ENCODE measurements at places on chromosomes 4 and X.
A peak's percentile ranks its signal among the peaks of the same experiment; 100 is the strongest.

GRCh38 chrX:103464072-103464773, 55.1 kb downstream of the RAB40A start:
- peak; percentile 44 for DNase-seq

GRCh38 chr4:119663160-119663788, 34.7 kb upstream of the PDE5A start:
- no peak for DNase-seq

- no peak for DNase-seq
Measured at GRCh38 chr4:38456096-38456495, 207.9 kb upstream of the KLF3 start.

DNA sequence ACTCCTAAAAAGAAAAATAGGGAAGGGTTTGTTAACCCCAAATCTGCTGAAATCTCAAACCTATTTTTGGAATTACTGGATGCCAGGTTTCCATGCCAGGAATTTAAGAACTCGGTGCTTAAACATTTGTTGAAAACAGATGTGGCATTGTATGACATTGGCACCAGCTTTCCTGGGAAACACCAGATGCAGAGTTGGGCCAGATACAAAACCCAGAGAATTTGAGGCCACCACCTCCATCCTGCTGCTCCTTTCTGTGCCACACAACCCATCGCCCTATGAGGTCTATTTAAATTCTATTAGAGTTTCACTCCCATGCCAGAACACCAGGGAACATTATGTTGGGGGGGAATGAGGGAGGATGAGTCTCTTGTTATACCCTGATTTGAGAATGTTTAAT, 71.7 kb downstream of the ARAP2 start:
- DNase-seq: no peak

- no peak for DNase-seq
Measured at GRCh38 chr4:26132858-26133257, 188.0 kb upstream of the RBPJ start.

- no peak for DNase-seq
Measured at GRCh38 chr4:13641084-13641483, 13.6 kb upstream of the BOD1L1 start.

DNA sequence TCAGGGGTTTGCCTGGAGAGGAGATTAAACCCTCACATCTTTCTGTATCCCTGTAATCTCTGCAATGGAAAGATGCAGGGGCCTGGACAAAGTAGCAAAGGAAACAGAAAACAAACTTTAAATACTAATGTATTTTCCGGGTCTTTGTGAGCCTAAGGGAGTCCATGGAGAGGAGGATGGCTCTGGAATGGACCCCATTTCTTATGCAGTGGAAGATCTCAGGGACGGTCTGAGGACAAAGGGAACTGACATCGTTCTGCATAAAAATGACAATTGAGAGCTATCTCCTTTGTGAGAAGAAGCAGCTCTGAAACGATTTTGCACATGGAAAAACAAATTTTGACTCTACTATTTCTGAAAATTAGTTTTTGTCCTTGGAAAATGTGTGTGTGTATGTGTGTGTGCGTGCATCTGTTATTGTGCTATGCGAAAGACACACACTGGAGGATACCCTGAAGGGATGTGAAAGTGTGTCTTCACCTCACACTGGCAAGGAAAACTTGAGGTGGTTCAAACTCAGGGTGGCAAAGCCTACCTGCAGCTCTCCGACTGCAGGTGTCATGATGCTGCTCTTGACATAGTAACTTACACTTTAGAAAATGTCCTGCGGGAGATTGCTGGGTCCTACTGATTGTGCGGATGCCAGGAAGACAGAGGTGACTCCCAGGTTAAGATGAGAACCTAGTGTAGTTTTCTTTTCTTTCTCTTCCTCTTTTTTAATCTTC, 126.4 kb upstream of the JADE1 start:
- DNase-seq: no peak

DNA sequence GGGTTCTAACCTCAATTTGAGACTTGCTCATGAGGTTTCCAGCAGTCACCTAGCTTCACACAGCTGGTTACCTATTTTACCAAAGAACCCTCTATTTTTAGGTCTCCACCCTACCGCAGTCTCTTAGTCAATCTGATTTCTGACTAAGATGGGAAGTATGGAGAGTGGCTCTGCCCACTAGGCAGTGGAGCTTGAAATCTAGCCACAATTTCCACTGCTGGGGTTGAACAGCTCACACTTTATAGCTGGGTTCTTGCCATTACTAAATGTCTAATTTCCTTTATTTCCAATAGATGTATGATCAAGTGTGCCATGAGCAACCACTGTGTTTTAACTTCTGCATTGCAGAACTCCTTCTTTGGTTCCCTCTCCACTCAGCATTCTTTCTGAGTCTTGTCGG, 43.1 kb downstream of the GASK1B start:
- DNase-seq: no peak

DNA sequence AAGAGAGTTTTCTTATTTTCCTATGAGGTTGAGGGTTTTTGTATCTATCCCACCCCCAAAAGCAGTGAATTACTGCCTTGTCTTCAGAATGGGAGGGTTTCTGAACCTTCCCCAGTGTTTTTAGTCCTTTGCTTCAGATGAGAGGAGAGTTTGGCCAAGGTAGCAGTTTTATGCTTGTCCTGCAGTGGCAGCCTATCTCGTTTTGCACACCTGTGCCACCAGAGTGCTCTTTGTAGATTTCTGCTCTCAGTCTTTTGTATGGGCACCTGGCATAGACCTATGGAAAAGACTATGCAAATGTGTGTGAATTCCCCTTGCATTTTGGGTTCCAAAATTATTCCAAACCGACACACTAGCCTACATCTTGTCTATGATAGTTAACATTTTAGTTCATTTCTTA, 5.8 kb downstream of the TBC1D19 start:
- no peak for DNase-seq

- no peak for DNase-seq
Measured at GRCh38 chr4:33052241-33052640, 2332.1 kb downstream of the PCDH7 start.

DNA sequence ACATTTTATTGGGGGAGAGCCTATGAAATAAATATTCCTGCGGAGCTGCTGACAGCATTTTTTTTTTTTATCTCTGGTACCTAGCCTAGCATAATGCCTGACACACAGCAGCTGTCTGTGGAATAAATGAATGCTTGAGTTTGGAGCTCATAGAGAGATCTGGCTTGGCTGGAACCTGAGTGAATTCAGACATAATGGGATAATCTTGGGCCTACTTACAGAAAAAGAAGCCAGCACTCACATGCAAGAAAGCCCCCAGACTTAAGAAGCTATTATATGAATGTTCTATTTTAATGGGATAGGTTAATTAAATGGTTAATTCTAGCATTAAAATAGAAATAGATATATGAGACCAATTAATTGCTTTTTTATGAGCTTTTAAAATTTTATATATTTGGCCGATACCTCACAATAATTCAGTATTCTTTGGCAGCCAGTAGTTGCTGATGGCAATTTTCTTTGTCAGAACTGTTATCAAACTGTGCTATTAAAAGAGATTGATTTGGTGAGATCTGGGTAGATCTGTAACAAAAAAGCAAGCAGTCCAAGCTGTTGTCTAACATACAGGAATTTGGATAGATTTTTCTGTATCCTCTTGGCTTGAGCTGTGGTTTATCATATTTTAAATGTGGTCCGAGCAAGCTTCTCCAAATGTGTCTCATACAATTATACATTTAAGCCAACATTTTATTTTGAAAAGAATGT, 654.2 kb downstream of the PCDH7 start:
- no peak for DNase-seq

GRCh38 chr4:78588894-78589545, 37.5 kb downstream of the ANXA3 start:
- no peak for DNase-seq

DNA sequence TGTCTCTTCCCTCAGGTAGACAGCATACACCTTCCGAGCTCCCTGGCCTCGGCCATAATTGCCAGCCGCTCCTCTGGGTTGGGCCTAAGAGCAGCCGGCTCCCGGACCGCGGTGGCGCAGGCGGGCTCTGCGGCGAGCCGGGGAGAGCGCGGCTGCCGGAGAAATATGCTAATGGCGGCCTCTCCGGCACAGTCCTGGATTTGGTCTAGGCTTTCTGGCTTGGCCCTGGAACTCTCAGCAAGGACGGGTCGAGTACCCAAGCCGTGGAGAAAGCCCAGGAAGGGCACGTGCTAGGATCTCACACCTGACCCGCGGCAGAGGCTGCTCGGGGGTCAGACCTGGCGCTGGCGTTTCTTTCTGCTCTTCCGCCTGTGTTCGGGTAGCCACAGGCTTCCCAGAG, 18.6 kb upstream of the ZIC3 start:
- DNase-seq: no peak

- DNase-seq: no peak
Measured at GRCh38 chr4:177862541-177863176, 420.4 kb upstream of the AGA start.

DNA sequence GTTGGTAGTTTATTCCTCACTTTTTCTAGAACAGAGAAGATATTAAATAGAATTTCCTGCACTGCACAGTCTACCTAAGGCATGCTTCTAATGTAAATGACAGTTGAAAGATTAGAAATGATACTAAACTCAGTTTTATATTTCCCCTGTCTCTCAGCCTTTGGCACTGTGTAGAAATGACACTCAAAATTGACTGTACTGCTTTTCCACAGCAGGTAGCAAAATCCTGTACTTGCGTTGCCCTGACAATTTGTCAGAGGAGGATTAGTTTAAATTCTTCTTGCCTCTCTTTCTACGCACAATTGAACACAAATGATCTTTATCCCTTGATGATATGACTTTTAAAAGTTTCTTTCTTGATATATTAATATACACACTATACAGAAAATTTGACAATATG, 347.6 kb downstream of the SPOCK3 start:
- DNase-seq: no peak

GRCh38 chr4:120447774-120448173, 381.1 kb upstream of the MAD2L1 start:
- no peak for DNase-seq

- DNase-seq: no peak
Measured at GRCh38 chr4:143539670-143540023, 26.1 kb downstream of the SMARCA5 start.
